ENCODE measurements at places on chromosomes 3 and 15.

DNA sequence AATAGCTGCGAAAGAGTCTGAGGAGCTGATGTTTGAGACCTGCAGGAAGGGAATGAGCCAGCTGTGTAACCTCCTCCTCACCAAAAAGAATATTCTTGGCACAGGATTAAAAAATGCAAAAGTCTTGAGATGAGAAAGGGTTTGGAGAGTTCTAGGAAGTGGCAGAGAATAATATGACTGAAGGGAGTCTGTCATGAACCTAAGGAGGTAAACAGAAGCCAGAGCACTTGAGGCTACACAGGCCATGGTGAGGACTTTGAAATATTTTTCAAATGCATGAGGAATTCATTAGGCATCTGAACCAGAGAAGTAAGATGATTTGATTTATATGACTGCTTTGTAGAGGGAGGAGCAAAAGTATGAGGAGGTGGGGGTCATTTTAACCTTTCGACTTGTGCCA lies 347.8 kb downstream of the EPHA3 start:
- DNase-seq: no peak

DNA sequence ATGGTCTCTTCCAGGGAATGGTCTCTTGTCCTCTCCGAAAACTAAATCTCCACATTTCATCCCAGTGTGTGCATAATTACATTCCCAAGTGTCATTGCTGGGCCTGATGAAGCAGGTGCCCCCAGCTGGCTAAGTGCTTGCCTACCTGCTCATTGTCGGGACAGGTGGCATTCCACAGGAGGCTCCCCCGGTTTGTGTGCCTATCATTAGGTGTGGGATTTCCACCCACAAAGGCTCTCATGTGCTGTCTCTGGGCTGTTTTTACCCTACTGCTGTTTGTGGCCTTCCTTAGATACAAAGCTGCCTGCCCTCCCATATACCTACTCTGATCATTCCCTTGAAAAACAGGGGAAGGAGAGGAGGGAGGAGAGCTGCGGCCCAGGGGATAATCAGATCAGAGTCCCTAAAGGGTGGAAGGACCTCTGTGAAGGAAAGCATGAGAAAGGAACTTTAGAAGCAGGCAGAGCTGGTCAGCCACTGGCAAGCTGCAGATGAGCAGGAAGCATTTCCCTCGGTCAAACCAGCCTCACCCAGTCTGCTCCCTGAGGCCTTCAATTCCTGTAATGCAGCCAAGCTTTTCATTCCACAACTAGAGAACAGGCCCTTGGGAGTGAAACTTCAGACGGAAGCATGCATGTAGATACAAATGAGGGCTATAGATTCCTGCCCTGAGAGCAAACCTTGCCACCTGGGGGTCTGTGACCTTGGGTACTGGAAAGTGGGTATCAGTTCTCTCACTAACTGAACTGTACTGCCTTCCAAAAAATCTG lies 60.7 kb upstream of the HEG1 start:
- DNase-seq: no peak

DNA sequence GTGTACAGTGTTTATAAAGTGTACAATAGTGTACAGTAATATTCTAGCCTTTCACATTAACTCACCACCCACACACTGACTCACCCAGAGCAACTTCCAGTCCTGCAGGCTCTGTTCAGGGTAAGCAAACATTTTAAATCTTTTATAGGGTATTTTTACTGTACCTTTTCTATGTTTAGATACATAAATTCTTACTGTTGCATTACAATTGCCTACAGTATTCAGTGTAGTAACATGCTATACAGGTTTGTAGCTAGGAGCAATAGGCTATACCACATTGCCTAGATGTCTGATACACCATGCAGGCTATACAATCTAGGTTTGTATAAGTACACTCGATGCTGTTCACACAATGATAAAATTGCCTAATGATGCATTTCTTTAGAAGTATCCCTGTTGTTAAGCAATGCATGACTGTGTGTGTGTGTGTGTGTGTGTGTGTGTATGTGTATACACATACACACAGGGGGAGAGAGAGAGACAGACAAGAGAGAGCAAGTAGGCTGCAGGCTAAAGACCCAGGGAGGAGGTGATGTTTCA lies 72.5 kb upstream of the PRR23C start:
- no peak for DNase-seq

DNA sequence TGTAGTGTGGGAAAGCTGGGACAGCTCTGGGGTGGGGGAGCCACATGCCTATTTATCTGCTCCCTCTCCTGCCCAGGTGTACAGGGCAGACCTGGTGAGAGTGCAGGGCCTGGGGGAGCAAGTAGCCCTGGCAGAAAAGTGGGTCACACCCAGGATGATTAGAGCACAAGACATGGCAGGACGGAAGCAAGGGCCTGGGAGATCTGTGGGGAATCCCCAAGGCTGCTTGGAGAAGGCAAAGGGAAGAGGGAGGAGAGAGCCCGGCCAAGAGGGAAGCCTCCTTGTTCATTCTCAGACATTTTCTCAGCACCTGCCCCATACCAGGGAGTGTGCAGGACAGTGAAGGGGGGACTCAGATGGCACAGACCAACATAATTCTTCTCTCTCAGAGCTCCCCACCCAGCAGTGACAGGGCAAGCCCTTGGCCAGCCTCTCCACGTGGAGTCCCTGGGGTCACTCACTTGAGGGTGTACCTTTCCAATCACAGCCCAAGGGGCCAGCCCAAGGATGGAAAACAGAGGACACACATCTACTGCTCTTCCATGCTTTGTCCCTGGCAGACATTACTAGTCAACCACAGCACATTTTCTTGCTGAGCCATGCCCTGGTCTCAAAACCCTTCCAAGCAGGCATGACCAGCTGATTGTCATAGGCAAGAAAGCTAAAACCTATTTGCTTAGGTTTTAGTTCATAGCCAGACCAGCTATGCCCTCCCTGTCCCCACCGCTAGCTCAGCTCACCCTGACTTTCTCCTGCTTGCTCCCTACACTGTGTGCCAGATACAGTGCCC lies 4.9 kb upstream of the DUSP7 start:
- no peak for DNase-seq

GRCh38 chr3:43160664-43161063 lies 54.8 kb upstream of the POMGNT2 start:
- DNase-seq: no peak

DNA sequence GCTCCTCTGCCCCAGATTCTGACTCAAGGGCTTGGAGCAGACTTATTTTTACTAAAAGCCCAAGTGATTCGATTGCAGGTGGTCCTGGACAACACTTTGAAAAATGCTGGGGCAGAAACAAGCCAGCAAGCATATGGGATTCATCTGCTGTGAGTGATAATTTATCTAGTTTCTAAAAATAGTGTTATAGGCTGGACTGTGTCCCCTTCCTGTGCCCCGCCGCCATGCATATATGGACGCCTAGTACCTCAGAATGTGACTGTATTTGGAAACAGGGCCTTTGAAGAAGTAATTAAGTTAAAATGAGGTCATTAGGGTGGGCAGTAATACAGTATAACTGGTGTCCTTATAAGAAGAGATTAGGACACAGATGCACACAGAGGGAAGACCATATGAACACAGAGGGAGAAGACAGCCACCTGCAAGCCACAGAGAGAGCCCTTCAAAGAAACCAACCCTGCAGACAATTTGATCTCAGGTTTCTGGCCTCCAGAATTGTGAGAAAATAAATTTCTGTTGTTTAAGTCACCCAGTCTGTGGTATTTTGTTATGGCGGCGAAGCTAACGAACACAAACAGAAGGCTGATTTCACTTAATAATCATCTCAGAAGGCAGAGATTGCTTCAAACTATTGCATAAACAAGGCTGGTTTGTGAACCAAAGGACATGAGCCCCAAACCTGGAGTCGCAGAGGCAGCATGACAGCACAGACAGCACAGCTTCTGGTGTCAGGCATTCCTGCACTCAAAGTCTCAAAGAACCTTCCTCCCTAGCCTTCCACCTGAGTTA lies 59.1 kb downstream of the CCNL1 start:
- no peak for DNase-seq

DNA sequence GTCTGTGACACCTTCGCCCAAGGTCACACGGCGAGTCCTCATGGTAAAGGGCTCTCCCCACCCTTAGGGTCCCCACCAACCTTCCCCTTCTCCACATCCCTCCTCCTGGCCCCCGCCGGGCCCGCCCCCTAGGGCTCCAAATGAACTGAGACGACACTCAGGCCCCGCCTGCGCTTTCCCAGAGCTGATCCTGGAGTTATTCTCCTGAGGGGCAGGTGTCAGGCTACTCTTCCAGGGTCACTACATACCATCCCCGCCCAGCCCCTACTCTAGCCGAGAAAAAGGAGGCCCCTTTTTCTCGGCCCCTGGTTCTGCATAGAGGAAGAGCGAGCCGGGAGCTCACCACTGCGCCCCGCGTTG lies 292 bp downstream of the USP4 start:
- no peak for DNase-seq

DNA sequence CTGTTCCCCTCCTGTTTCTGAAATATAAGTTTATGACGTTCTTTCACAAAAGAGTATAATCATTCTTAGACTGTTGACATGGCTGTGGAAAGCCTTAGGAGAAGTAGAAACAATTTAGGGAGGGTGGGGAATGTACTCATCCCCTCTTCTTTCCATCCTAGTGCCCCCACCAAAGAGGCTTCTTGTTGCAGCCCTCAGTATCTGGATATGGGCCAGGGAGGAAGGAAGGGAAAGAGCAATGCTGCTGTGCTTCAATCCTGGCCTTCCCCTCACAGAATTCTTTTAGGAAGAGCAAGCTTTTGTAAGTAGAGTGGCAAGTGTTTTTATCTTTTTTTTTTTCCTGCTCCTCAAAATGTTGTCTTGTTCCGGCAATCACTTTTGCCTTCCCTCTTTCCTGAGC lies 1.7 kb downstream of the INAFM2 start:
- no peak for DNase-seq

DNA sequence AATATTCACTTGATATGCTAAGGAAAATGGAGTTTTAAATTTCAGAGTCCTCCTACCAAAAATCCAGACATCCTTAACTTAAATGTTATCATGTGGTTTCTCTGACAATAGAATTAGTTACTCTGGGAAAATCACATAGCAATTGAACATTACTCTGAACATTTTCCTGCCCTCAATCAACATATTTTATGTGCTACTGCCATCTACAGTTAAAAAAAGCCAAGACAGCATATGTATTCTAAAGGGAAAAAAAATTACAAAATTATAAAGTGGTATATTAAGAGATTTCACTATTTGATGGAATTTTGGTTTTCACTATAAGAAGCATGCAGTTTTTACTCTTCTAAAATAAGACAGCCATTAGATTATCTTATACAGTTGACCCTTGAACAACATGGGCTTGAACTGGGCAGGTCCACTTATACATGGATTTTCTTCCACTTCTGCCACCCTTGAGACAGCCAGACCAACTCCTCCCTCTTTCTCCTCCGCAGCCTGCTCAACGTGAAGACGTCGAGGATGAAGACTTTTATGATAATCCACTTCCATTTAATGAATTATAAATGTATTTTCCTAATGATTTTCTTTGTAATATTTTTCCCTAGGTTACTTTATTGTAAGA lies 122.3 kb downstream of the ATP1B3 start:
- DNase-seq: no peak

GRCh38 chr3:176633511-176633910 lies 563.8 kb downstream of the TBL1XR1 start:
- no peak for DNase-seq

DNA sequence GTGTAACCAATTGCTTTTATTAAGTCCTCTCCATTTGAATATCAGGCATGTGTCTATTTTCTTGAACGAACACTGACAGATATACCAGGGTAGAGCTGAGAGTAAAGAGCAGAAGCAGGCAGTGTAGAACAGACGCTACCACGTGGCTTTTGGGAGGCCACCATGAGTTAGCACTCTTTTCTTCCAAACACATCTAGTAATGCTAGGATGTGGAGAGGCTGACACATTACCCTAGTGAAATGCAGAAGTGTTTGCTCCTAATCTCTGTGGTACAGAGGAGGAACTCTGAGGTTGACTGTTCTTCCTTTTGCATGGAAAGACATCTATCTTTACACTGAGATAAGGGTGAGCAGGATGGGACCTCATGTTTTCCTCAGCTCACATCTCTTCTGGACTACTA lies 216.3 kb downstream of the SATB1 start:
- DNase-seq: no peak

DNA sequence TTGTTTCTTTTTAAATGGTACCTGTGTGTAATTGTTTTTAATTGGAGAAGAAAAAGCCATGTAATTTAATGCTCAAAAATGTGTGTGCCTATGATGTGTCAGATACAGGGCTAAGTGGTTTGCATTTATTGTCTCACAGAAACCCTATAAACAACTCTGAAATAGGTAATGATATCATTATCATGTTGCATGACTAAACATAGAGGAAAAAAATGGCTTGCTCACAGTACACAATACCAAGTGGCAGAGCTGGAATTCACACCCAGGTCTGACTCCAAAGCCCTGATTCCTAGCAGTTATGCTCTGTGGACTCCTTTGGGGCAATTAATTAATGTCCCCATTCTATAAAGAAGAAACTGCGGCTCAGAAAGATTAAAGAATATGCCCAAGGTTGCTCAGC lies 237.4 kb upstream of the TRIM42 start:
- no peak for DNase-seq

- DNase-seq: no peak
Measured at GRCh38 chr15:38201714-38202113, 50.9 kb upstream of the SPRED1 start.

DNA sequence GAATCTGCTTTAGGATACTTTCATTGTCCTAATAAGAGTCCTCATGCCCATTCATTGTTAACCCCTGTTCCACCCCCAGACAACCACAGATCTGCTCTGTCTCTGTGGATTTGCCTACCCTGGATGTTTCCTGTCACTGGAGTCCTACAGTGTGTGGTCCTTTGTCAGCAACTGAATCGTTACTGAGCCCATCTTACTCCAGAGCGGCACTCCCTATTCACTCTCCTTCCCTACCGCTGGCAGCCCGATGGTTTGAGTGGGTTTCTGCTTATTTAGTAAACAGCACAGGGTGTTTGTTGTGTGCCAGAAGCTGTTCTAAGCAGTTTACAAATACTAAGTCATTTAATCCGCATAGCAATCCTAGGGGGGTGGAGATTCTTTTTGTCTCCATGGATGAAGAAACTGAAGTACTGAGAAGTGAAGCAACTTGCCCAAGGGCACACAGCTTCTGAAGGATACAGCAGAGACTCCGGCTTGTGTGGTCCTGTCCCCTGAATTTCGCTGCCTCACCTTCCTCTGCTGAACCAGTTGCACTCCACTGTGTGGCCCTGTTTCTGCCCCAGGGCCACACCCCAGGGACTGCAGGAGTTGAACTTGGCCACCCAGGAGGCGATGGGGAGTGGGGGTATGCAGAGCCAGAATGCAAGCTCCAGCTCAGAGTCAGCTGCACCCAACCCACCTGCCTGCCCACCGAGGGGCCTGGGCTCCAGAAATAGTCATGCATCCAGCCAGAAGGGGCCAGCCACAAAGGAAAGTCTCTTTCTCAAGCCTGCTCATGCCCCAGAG lies 56.5 kb upstream of the SLC6A1 start:
- no peak for DNase-seq
